ENCODE measurements at places on chromosomes 7 and 10.

GRCh38 chr7:28330384-28331070 lies 81.8 kb upstream of the CREB5 start:
- no peak for DNase-seq

- DNase-seq, result no peak
Observed at GRCh38 chr10:78185693-78186055, 152.0 kb downstream of the RPS24 start.

DNA sequence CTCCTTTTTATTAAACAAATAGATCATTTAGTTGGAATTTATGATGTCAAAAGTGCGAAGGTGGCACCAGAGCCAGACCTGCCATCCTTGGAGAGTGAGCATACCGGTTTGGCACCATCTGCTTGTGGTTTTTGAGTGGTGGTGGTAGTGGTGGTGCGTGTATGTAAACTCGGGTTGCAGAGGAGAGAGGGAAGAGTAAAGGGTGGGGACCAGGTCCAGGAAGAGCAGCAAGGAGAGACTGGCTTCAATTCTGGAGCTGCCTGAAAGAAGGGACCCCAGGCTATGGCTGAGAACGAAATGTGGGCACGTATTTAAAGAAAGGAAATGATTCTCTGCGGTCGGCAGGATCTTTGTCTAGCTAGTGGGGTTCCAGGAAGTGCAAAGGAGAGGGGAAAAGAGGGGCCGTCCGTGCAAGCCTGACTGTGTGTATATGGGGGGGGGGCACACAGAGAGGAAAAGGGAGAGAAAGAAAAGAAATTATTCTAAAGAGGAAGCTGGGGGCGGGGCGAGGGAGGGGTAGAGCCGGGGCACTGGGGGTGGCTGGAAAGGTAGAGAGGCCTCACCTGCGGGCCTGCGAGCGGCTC lies 448 bp upstream of the GOLGA7B start:
- DNase-seq, result peak; percentile 29

GRCh38 chr10:14485986-14486385 lies 155.3 kb upstream of the FRMD4A start:
- DNase-seq, result no peak

DNA sequence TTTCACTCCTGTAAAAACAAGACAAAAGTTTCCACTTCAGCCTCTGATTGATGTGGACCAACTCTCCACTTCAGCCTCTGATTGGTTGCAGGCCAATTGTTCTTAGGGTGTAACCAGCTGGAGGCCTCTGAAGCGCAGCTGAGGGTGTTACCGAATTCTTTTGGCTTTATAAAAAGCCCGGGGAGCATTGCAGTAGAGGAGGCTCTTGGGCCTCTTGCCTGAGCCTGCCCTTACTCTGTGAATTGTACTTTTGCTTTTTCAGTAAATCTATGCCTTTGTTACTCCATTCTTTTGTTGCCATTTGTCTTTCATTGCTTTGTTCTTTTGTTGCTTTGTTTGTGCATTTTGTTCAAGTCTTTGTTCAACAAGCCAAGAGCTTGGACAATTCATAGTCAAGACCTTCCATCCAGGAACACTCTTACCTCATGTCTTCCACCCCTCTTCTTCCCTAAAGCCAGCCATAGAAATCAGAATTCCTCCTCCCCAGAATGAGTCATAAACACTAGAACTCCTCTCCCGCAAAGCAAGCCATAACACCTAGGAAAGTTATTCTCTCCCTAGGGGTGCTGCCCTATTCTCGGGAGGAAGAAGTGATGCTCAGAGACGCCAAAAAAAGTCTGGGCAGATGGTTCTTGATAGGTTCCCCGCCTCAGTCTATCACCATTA lies 53.5 kb upstream of the ARMC3 start:
- DNase-seq, result no peak

DNA sequence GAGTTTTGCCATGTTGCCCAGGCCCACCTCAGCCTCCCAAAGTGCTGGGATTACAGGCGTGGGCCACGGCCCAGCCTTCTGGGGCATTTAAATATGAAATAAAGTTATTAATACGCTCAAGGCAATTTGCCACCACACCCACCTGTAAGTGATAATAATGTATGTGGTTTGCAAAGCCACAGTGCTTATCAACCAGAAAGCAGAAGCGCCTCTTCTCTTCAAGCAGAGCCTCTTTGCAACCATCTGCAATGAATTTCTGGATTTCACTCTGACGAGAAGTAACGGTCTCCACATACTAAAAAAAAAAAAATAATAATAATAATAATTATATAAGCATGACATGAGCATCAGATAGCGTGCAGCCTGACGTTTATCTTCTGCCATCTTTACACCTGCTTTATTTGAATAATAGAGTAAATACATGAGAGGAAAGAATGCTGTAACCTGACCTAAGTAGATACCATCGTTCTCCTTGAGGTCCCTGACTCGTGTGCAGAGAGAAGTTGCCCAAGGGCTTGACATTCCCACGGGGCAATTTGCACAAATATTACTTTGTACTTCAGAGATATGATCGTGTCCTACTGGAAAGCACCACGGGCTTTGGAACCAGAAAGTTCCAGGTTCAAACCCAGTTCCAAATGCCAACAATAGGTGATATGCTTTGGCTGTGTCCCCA lies 34.0 kb downstream of the BRI3 start:
- DNase-seq, result no peak

DNA sequence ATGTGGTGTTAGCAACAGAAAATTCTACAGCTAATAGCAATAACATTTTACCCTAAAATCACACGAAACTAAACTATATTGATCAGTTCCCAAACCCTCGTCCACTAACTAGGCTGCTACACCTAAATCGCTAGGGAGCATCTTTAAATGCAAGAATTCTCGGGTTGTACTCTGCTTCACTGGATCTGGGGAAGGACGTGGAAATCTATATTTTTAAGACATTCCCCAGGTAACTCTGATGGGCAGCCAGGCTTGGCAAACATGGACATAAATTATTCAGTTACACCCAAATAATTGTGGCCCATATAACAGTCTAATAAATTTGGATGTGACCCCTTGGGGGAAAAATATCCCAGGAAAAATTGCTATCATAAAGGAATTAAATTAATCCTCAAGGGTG lies 36.3 kb upstream of the NFE2L3 start:
- DNase-seq, result no peak

DNA sequence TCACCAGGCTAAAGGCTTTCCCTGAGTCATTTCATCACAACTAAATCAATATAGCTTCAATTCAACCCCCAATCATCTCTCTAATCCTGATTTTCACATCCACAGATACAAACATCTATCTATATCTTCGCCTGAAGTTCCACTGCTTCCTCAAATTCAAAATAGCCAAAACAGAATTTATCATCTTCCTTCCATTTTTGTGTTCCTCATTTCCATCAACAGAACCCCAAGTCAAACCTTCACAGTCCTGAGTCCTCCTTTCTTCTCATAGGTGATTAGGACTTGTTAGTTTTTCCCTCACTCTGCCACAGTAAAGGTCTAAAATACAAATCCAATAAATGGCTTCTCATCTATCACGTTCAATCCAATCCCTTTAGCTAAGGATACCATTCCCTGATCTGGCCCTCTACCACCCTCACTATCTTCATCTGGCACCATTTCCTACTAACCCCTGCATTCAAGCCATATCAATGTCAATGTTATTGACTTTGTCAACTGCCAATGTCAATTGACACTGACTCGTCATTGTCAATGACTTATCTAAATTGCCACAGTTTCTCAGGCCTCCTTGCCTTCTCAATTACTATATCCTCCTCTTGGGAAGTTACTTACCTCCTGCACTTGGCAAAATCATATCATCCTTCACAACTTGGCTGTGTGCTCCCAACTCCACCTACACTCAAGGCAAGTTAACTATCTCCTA lies 2.6 kb downstream of the HYCC1 start:
- DNase-seq, result no peak

DNA sequence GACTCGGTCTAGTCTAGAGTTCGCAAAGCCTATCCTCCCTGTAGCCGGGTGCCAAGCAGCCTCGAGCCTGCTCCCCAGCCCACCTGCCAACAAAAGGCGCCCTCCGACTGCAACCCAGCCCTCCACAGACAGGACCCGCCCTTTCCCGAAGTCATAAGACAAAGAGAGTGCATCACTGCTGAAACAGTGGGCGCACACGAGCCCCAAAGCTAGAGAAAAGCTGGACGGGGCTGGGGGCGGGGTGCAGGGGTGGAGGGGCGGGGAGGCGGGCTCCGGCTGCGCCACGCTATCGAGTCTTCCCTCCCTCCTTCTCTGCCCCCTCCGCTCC lies 622 bp upstream of the COL1A2 start:
- DNase-seq, result no peak

- no peak for DNase-seq
Observed at GRCh38 chr10:77158666-77159065, 478.9 kb downstream of the KCNMA1 start.

GRCh38 chr7:127713758-127714157 lies 61.8 kb downstream of the SND1 start:
- DNase-seq, result no peak

- no peak for DNase-seq
Observed at GRCh38 chr7:15007507-15007906, 105.0 kb upstream of the DGKB start.

DNA sequence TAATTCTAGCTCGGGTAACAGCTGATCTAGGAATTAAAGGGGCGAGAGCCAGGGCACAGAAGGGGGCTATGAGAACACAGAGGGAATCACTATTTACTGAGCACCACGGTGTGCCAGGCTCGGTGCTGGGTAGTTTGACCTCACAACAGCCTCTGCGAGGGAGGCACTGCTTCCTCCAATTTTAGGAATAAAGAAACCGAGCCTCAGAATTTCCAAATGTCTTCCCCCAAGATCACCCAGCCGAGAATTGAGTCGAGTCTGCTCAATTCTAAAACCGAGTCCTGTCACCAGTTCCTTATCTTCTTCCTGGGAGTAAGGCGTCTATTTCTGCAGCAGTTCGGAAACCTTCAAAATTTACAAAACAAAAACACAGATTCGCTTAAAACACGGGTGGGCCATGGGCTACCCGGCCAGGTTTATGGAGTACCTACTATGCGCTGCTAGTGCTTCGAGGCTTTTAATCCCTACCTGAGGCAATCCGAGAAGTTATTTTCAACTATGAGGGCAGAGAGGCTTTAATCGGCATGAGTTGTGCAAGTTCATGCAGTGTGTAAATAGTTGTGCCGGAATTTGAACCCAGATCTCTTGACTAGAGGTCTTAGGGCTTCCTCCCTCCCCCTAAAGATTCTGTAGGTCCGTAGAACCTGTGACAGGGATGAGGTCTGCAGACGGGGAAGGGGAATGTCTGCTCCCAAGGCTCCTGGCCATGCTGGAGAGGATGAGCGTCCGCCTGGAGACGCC lies 872 bp upstream of the HMX2 start:
- no peak for DNase-seq

DNA sequence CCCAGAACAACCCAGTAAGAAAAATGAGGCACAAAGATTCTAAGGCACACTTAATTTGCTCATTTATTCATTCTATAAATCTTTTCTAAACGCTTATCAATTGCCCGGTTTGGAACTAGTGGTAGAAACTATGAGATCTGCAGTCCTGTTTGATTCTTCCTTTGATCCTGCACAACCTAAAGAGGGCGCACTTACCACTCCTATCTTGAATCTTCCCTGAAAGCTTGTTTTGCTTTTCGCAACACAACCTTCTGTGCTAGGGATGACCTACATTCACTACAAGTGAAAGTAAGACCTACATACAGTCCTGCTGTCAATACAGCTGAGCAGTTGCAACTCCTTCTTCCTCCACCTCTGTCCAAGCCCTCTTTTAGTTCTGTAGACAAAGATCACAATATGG lies 12.6 kb upstream of the ARL4A start:
- peak; percentile 73 for DNase-seq
